Ammon's horn (tissue), 1 donor: ENCODE measurements at places on chromosomes 2 and 18.

DNA sequence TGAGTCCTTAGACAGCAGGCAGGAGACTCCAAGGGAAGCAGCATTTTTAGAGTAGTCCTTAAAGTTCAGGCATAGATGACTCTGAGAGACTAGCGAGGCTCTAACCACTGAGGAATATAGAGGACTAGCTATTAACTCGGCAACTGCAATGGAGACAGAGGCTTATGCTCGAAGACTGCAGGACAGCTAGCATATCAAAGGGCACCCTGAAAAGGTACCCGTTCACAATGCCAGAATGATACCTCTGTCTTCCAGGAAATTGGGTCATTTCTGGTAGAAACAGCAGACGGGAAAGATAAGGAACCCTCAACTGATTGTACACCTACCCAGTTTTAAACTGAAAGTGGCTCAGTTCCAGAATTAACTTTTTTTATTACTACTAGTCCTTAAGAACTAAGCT, 1204.0 kb upstream of the ZEB2 start:
- no peak for DNase-seq

DNA sequence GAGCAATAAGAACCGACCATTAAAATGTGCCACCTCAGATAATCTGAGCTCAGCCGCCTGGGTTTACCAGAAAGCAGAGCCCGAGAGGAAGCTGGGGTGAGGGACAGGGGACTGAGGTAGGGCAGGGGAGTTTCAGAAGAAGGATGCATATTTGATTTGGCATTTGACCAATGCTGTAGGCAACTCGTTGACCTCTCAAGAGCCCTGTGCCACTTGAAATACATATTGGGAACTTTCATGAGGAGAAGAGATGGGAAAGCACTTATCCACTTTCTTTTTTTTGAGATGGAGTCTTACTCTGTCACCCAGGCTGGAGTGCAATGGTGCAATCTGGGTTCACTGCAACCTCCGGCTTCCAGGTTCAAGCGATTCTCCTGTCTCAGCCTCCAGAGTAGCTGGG, 148.4 kb upstream of the SPRED2 start:
- no peak for DNase-seq

- no peak for DNase-seq
Observed at GRCh38 chr18:24741965-24742724, 281.7 kb downstream of the HRH4 start.

DNA sequence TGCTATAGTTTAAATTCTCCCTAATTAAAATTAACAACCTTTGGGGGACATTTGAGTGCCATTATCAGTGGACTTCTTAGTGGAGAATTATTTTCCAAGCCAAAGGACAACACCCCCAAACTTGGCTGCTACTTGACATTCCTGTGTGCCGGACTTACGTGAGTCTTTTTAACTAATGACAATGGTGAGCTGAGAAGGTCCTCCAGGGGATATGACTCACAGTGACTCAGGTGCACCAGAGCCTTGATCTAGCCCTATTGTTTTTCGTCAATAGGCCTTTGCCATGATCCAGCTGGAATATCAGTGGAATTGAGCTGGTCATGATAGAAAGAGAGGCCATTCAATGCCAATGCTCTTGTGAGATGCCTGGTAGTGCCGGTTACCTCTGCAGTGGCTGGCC, 118.1 kb upstream of the CXCR4 start:
- no peak for DNase-seq

- no peak for DNase-seq
Observed at GRCh38 chr2:191836471-191836852, 10.4 kb downstream of the CAVIN2 start.

- DNase-seq, result no peak
Observed at GRCh38 chr2:144233733-144234541, 286.0 kb downstream of the ZEB2 start.

DNA sequence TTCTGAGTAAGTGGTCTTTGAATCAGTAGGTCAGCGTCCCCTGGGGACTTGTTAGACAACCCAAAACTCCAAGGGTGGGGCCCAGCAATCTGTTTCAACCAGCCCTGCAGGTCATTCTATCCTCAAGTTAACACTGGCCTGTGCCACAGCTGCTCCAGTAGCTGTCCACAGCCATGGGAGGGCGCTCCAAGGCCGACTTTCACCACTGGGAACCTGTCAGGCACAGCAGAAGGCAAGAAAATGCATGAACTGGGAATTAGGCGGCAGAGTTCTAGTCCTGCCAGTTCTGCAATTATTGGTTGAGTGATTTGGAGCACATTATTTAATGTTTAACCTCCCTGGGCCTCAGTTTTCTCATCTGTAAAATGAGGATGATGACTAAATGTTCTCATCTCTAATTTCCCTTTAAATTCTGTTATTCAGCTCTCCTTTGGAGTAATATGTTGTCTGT, 17.4 kb upstream of the MRPL33 start:
- peak; percentile 64 for DNase-seq

DNA sequence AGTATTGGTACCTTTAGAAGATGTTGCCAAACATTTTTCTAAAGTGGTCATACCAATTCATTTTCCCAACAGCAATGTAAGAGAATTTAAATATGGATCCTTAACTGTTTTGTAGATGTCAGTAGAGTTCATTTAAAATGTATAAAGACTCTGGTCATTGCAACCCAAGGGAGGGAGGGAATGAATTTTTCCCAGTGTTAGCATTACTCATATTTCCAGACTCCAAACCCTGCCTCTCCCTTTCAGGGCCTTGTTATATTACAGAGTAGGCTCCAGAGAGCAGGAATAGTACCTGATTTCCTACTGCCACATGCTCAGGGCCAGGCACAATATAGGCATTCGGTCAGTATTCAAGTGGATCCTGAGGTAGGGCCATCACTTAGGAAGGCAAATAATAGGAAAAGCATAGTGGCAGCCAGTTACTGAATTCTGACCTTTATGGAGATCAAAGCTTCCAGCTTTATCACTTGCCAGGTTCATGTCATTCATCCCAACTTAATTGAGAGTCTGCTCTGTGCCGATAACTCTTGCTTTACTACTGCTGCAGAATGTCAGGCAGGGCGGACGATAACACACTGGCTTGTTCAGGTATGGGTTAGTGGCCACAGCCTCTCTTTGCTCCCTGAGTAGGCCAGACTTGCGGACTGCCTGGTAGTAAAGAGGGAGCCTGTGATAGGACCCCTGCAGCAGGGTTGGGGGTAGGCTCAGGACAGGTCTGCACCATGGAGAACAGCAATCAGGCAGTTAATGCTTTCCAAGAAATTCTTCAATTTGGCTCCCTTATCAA, 75.3 kb downstream of the OSBPL6 start:
- DNase-seq, result no peak

DNA sequence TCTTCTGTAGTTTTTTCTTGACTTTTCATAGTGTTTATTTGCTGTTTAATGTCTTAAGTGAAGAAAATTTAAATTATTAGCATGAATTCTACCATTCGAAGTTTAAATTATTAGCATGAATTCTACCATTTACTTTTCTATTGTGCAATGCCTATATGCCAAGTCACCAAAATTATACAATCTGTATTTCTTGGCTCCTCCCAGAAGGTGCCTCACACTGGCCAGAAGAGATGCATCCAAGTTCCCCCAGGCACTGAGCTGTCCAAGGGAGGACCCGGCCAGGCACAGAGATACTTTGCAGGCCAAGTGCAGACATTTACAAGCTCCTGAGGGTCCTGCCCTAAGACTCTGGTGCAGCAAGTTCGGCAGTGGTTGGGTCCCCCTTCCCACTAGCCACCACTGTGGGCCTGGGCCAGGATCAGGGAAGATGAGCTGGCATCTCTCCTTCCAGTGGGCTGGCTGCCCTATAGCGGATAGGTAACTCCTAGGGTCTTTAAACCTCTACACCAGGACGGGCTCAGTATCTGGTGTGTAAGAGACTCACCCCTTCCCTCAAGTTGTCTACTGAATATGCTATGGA, 31.3 kb downstream of the TMEM247 start:
- no peak for DNase-seq

DNA sequence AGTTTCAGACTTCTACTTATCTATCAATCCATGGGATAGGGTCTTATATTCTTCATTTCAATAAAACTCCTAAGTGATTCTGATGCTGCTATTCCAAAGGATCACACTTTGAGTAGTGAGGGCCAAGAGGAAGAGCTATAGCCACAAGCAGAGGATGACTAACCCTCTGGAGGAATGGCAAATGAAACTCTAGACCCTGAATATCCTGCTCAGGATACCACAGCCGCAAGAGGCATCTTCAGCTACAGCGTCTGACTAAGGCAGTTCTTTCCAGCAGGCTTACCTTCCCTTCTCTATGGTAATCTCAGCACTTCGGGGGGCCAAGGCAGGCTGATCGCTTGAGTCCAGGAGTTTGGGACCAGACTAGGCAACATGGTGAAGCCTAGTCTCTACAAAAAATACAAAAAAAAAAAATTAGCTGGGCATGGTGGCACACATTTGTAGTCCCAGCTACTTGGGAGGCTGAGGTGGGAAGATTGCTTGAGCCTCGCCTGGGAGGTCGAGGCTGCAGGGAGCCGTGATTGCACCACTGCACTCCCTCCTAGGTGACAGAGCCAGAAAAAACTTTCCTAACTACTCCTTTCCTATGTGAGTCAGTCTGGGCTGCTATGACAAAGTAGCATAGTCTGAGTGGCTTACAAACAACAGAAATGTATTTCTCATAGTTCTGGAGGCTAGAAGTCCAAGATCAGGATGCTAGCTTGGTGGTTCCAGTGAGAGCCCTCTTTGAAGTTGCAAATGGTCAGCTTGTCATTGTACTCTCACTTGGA, 371.9 kb downstream of the IRS1 start:
- no peak for DNase-seq

DNA sequence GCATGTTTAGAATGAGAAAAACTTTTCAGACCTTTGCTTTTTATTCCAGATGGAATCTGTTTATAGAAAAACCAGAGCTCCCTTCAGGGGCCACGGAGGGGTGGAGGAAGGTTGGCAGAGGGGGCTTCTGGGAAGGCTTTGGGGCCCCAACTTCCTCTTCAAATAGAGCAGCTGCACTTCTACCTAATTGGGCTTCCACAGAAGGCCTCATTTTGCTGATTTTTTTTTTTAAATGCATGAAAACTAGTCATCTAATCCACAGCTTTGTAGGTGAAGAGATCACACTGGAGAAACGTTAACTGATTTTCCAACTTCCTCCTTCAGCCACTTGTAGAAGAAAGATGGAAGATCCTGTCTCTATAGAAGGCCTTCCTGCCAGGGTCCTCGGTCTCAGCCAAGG, 181.8 kb downstream of the BCL11A start:
- no peak for DNase-seq

DNA sequence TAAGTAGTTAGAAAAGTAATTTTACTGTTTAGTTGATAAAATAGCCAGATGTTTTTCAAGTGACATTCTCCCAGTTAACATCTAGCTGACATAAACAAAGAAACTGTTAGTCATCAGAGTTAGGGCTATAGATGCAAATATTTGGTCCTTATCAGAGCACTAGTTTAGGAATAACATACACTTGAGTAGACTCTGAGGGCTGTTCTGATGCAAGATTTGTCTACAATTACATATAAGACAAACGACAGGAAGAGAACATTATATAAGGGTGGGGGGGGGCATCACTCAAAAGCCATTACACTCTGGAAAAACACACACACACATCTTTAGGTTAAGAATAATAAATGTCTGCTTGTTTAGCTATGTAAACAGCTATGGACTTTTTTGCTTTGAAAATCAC, 554.4 kb upstream of the LRRTM1 start:
- DNase-seq, result no peak

DNA sequence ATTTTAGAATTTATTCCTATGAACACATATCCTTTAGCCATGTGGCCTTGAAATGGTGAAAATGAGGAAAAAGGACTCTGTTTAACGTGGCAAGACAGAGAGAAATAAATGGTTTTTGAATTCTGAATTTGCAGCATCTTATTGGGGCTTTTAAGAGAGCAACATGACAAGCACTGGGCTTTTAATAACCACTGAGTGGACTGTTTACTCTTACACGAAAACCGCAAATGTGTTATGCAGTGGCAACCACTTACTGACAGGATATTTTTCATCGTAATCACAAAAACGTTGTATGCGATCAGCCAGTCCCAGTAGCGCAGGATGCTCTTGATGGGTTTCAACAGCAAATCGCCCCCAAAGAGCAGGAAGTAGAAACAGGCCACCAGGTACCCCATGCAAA, 226.6 kb downstream of the NAPG start:
- no peak for DNase-seq

DNA sequence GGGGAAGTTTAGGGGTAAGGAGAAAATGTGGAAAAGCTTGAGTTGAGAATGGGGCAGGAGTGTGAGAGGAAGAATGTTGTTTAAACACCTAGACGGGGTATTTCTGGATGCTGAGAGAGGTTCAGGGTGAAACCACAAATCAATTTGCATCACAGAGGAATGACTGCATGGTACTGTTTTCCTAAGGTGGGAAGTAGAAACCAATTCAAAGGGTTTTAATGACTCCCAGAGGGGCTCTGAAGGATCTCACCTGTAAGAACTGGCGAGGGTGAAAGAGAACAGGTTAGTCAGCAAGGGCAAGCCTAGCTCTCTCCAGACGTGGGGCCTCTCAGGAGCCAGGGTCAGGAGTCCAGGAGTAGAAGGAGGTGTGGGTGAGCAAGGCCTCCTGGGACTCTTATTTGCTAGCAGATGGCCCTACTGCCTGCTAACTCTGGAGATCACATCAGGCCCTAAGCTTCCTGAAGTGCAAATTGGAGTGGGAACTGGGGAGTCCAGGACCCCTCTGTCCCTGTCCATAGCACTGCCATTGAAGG, 133.0 kb upstream of the CELF4 start:
- DNase-seq, result no peak

DNA sequence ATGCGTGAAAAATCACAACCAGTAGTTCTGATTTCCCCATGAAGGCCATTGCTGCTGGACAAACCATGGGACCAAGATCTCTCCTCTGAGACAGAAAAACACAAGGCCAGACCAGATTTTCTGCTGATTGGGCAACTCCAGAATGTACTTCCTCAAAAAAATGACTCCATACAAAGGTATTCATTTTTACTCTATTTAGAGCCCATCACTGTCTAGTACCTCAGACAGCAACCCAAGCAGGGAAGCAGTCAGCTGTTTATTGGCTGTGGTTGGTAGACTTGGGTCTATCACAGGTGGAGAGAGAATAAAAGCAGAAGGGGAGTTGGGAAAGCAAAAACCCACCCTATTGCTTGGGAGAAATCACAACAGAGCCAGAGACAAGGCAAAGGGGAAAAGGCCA, 219.9 kb downstream of the PIK3C3 start:
- no peak for DNase-seq

GRCh38 chr2:148519013-148519412, 125.5 kb upstream of the EPC2 start:
- DNase-seq, result no peak

DNA sequence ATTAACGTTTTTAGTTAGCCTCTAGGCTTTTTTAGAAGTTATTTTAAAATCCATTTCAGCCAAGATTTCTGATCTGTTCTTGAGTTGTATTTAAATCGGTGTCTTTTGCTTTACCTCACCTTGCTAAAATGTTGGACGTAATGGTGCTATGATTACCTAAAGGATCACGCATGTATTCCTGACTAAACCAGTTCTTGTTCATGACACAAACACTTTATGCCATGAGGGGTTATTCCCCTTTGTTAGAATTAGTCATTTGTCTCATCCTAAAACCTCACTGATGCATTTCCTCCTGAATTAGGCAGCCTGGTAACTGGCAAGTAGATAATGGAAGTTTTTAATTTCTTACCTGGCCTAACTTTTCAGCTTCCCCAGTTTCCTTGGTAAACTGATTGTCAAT, 185.4 kb upstream of the TANK start:
- DNase-seq, result no peak

GRCh38 chr2:42775810-42776209, 11.9 kb upstream of the OXER1 start:
- DNase-seq, result no peak
